ENCODE measurements at places on chromosomes 7 and 10.

DNA sequence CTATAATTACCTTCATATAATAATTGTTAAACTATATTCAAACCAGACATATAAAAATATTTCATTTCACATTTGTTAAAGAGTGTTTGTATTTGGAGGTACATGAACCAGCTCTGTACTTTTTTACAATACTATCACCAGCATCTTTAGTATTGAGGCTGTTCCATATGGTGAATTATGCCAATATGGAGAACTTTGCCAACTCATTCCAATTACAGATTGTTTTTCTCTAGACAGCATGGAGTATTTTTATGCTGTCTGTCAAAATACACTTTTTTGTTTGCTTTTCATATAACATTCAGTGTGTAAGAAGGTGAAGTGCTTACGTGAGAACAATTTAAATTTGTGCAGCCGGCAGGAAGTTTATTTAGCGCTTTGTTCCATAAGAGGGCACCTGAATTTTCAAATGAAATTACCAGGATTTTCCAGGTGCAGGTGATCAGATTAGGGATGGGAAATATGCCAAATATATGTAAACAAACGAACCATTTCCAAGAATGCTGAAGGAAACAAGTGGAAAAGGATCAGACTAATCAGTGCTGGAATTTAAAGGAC lies 54.9 kb downstream of the SEMA3E start:
- DNase-seq, result no peak

GRCh38 chr10:571166-571565 lies 118.3 kb downstream of the DIP2C start:
- DNase-seq, result no peak

- no peak for DNase-seq
These were observed 1421.2 kb upstream of the CELF2 start for GRCh38 chr10:9596368-9596920.

- no peak for DNase-seq
These were observed 30.3 kb upstream of the TPK1 start for GRCh38 chr7:144866189-144866588.

- no peak for DNase-seq
These were observed 2.0 kb downstream of the ANKRD2 start for GRCh38 chr10:97574374-97575126.

DNA sequence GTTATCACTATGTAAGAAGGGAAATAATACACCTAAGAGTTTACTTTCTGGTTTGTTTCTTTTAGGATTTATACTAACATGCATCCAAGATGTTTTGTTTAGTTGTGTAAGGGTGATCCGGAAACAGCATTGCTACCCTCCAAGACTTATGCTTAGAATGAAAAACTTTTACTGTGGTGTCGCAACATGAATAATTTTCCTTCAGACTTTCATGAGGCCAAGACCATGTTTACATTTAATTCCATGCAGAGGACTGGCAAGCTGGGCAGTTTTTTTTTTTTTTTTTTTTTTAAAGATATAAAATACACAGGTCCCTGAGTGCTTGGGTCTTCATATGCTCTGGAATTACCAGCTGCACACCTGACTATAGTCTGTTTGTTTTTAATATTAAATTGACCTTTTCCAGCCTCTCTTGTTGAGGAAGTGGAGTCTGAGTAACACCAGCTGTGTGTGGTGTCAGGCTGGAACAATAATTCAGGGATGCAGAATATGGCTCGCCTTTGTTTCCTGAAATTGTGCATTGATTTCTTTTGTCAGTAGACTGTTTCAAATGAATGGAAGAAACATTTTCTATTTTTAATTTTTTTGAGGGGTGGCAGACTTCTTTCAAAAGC lies 81.7 kb downstream of the ST7 start:
- DNase-seq, result no peak

DNA sequence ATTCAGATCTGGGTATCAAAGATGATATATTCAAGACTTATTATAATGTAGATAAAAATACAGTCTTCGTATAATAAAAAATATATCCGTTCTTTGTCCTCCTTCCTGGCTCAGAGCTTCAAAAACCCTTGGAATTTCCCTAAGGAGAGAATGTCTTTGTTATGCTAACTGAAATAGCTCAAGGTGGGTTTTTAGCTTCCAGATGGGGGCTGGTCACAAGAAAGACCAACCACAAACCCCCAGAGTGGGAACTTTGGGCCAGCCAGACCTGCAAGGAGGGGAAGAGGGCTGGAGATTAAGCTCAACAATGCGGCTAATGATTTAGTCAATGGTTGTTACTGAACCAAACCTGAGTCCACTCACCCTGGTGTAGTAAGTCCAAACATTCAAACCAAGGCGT lies 196.4 kb downstream of the SDHAF3 start:
- DNase-seq, result no peak

DNA sequence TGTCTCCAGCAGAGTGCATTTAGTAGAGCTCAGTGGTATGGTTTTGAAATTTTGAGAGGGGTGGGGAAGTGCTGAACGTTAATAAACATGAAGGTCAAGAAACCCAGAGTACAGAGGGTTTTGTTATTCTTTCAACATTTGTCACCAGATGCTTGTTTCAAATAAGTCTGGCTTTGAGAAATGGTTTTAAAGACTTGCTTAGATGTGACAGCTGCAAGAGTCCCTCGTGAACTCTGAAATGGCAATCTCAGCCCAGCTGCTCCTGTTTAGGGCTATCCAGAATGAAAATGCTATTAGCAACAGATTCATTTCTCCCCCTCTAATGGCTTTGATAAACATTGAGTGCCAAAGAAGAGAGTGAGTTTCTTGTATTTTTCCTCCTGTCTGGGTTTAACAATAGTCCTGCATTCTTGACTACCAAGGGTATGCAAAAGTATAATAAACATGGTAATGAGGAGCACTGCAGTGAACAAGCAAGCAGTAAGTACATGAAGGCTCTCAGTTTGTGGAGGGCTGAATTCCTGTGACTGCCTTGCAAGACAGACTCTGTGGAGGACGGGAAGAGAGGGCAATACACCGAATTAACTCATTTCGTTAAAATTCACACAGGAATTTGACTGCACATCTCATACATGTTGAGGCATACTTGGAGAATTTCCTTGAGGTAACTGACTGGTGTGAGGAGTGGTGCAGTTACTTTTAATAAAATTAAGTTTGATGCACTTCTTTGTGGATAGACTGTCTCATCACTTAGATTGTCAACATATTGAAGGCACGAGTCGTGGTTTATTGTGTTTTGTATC lies 490.9 kb downstream of the REEP3 start:
- no peak for DNase-seq

- DNase-seq, result no peak
These were observed 339.1 kb downstream of the SEMA3D start for GRCh38 chr7:84847790-84848189.

DNA sequence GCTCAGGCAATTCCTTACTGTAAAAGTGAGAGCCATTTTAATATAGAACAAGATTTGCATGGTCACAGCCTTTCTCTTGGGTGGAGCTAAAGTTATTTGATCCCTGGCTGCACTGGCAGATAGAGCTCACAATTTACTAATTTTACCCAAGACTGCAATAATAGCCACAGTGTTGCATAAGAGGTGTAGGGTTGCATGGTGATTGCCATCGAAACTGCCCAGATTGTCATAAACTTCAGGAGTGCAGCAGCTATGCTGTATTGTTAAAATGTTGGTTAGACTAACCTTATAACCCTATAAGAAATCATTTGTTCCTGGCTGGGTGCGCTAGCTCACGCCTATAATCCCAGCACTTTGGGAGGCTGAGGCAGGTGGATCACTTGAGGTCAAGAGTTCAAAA lies 50.0 kb downstream of the VCL start:
- no peak for DNase-seq

DNA sequence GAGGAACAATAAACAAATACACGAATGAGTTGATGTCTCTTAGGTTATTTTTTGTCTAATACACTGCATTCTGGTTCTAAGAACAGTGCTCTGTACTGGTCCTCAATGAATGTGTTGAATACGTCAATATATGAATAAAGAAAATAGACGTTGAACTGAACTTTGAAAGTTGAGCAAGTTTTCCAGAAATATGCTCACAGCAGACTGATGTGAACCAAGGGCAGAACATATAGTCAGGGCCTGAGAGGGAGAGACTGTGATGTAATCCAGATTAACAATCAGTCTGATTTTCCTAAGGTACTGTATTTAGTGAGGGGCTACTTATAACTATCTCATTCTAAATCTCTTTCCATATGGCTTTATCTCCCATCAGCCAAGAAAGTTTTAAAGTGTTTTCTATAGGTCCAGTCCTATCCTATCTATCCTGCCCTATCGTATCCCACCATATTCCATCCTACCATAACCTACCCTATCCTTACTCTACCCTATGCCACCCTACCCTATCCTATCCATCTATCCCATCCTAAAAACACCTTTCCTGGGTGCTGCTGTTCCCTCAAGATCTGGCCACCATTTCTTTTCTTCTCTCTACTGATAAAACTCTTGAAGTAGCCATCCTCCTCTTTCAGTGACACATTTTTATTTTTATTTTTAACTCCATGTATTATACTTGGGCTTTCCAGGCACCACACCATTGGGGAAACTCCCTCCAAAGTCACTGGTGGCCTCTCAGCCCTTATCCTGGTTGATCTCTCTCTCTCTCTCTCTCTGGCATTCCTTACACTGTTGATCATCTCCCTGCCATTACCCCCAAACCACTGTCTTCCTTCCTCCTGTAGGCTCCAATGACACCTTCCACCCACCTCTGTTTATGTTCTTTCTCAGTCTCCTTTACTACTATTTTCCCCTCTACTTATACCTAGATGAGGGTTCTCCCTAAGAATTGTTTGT lies 212.3 kb upstream of the SLC26A5 start:
- no peak for DNase-seq

- DNase-seq, result no peak
These were observed at the start of gene NOBOX for GRCh38 chr7:144403649-144404061. TSS of gene NOBOX (minus strand) at chr7:144403693.

GRCh38 chr10:110698782-110699201 lies 54.7 kb downstream of the RBM20 start:
- DNase-seq, result no peak

DNA sequence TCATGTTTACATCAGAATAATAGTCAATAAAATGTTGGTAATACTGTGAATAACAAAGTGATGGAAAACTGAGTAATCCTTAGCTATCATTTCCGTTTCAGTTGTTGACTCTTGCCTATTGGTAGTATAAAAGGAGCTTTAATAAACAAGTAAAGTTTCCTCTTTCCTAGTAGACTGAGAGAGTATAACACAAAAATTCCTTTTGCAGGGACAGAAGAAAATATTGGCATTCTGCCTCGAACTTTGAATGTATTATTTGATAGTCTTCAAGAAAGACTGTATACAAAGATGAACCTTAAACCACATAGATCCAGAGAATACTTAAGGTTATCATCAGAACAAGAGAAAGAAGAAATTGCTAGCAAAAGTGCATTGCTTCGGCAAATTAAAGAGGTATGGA lies 9.4 kb downstream of the KIF20B start:
- no peak for DNase-seq

- no peak for DNase-seq
These were observed 106.1 kb downstream of the POU6F2 start for GRCh38 chr7:39083781-39084180.

- no peak for DNase-seq
These were observed 155.3 kb downstream of the SFMBT2 start for GRCh38 chr10:7255517-7255916.

GRCh38 chr10:96025566-96025965 lies 17.8 kb upstream of the CCNJ start:
- DNase-seq, result no peak

GRCh38 chr7:148914208-148914777 lies 30.2 kb upstream of the EZH2 start:
- DNase-seq, result no peak

- peak; percentile 0 for DNase-seq
These were observed 73.8 kb downstream of the SHOC2 start for GRCh38 chr10:110993024-110993693.

DNA sequence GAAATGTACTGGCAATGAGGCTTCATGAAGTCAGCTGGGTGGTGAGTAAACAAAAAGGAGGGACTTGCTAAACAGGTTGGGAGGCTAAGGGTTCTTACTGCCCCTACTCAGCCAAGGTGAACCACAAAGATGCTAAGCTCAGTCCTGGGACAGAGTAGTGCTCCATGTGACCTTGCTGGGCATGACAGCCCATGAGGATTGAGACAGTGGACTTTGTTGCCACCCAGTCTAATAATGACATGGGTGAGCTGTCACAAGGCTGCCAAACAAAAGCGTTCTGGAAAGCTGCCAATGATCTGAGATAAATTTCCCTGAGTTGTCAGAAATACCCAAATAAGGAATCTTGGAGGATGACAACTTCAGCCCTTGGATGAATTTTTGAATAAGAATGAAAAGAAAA lies 75.2 kb downstream of the CLEC2L start:
- DNase-seq, result no peak

DNA sequence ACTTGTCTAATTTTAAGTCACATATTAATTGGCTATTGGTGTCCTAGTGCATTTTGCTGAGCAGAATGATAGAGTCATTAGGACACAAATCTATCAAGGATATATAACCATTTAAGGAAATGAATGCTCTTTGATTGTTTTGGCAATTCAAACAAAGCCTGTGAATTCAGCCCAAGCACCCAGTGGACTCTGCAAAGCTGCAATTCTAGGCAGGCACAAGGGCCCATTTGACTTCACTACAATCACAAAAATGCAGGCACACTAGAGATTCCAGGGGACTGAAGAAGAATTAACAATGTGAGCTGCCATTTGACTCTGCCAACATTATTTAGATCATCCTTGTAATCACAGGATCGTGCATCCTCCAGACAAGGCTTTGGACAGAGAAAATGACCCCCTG lies 544.2 kb upstream of the PHF14 start:
- no peak for DNase-seq

- no peak for DNase-seq
These were observed 173.2 kb upstream of the MTPN start for GRCh38 chr7:136150311-136150710.

GRCh38 chr10:79097021-79097872 lies 28.5 kb downstream of the ZMIZ1 start:
- no peak for DNase-seq

GRCh38 chr10:11086177-11086840 lies 68.6 kb downstream of the CELF2 start:
- no peak for DNase-seq

GRCh38 chr7:100053215-100053614 lies 3.6 kb downstream of the ZSCAN21 start:
- no peak for DNase-seq

- DNase-seq, result no peak
These were observed 7.9 kb downstream of the RET start for GRCh38 chr10:43084812-43085211.

GRCh38 chr7:157495177-157495553 lies 158.4 kb downstream of the DNAJB6 start:
- no peak for DNase-seq

DNA sequence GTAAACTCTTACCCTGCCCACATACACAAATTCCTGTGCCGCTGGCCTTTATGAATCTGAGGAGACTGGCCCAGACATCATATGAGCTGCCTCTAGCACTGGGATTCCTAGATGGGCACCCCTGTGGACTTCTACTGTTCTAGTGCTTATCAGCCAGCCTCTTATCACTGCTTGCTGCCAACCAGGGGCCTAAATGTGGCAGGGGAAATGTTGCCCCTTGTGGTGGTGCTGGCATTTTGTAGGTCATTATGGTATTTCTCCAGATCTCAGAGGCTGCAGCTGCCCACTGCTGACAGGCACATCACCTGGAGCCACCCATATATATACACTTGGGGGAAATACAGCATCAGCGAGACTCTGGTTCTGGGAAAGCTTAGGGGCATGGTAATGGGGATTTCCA lies 5.4 kb downstream of the SFR1 start:
- no peak for DNase-seq

Measured in stimulated activated CD8-positive, alpha-beta memory T cell treated with anti-CD3 and anti-CD28 coated beads, Interleukin-2, amount 100 ng/mL, for 1 hour (primary cell).